ENCODE measurements at places on chromosomes 2 and 18.

DNA sequence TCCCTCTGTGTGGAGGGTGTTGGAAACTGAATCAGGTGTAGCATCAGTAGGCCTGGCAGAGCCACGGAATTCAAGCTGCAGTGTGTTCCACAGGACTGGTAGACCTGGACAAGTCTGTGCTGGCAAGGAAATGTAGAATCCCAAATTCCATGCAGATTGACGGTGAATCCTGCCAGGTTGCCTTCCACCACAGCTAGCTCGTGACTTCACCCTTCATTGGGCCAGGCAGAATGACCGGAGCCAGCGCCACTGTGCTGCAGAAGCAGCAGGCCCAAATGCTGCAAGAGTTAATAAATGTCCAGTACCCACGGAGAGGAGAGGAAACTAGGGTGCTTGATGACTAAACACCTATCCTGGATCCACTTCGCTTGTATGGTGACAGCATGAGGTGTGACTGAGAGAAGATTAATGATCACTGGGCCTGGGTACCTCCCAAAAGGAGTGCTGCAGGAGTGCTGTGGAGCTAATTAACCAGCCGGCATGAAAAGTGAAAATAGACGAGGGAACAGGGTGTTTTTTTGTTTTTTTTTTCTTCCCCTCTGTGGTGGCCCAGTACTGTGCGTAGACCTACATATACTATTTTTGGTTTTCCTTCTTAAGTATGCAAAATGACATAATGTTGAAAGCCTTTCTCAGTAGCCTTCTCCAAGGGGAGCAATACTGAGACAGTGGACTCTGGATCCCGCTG, 122.2 kb downstream of the TANC1 start:
- DNase-seq = no peak

GRCh38 chr2:3972377-3972776, 269.0 kb downstream of the DCDC2C start:
- DNase-seq = no peak

GRCh38 chr2:26892133-26892532, 44.2 kb downstream of the DPYSL5 start:
- no peak for DNase-seq

DNA sequence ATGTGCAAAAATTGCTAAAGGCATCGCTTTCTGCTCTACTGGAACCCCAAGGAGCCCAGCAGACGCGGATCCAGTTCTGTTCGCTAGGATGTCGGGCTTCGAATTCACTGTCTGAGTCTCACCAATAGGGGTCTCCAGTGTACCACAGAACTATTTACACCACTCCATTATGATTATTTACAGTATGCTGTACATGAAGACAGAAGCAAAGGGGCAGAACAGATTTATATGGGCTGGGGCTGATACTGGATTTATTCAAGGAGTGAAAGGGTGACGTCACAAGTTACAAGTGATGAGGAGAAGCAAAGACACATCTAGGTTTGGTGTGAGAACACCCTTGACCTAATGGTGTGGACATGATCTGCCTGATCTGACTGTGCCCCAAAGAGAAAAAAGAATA, 185.3 kb upstream of the ATP5MC3 start:
- no peak for DNase-seq

- no peak for DNase-seq
These were observed 32.1 kb downstream of the CRYGD start for GRCh38 chr2:208092093-208092832.

DNA sequence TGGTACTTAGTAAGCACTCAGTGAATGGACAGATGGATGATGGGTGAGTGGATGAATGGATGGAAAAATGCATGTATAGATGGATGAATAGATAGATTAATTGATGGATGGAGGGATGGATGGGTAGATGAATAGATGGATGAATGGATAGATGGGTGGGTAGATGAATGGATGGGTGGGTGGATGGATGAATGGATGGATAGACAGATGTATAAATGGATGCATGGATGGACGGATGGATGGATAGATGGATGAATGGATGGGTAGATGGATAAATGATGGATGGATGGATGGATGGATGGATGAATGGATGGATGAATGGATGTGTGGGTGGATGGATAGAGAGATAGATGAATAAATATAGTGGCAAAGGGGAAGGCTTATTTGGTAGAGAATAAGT, 83.6 kb downstream of the ACOXL start:
- DNase-seq = no peak

GRCh38 chr2:28269019-28269784, 123.5 kb upstream of the FOSL2 start:
- DNase-seq = no peak

- no peak for DNase-seq
These were observed 48.0 kb upstream of the TGIF1 start for GRCh38 chr18:3401669-3402620.

DNA sequence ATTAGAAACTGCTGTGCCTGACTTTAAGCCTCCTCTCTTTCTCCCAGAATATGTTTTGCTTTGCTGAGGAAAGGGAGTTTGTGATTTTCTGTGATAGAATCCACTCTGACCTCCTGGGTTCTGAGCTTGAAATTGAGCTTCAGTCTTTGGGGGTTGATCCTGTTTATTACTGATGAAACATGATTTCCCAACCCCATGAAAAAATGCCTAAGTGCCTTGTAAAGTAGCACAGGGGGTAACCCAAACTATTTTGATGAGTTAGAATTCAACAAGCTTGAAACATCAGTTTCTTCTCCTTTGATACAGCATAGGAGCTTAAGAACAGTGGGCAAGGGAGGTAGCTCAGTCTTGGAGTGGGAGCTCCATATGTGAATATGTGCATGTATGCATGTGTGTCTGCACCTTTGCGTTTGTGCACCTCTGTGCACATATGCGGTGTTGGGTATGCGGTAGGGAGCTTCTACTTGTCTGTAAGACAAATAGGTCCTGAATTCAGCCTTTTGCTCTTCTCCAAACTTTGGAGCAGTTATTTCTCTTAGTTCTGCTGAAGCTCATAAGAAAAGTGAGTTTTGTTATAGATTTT, 364.6 kb downstream of the OSR1 start:
- DNase-seq = no peak

DNA sequence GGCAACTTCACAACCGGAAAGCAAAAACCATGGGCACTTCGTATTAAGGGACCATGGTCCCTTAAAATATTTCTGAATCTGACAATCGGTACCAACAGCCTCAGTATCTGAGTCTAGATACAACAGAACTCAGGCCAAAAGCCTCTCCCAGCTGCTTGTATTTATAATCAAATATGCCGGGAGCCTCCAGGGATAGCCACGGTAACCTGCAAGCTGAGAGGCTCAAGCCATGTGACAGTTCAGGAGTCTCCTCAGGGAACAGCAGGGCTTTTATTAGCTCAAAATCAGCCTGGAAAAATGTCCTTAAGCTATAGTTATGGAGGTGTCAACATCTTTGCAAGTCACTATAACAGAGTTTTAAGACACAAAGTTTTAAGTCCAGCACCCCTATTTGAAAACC, 352.8 kb upstream of the GYPC start:
- no peak for DNase-seq

- DNase-seq = no peak
These were observed 174.8 kb downstream of the PRPF40A start for GRCh38 chr2:152542337-152542994.

GRCh38 chr2:97654791-97655190, 8.9 kb downstream of the COX5B start:
- no peak for DNase-seq

DNA sequence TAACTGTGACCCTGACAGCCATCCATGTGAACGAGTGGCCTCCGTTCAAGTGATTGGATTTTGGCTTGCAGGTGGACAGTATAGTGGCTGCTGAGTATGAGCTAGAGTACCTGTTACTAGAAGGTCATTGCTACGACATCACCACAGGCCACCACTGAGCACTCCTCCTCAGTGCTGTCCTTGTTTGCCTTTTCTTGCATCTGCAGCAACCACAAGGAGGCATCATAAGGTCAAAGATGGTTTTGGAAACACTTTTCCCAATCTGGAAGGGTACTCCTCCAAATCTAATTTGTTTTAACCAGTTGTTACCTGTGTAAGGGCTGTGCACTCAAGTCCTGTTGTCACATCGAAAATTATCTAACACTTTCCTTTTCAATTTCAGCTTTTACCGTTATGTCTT, 81.2 kb downstream of the UGGT1 start:
- DNase-seq = no peak

GRCh38 chr2:69943000-69943842, 18.2 kb downstream of the ASPRV1 start:
- no peak for DNase-seq

DNA sequence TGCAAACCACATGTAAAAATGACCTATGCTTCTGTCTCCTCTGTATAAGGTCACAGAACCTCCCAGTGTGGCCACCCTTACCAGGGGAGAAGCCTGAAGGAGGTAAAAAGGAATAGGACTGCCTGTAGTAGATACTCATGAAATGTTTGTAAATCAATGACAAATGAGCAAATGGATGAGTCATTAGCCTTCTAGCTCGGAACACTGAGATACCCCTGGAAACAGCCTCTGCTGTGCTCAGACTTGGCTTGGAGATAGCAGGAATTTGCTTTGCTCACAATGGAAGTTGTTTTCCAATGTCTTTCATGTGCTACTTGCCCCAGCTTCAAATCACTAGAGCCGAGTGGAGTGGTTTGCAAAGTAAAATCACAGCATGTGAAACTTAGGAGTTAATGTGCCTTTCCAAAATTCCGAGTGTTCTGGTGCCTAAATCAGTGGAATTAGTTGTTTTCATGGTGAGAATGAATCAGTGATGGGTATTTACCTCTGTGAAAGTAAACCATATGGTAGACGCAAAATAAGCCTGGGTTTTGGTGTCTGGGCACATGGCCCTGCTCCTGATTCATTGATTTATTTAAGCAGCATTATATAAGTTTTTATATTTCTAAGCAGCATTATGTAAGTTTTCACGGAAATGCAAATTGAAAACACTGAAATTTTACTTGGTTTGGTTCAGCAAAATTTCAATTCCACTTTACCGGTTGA, 154.0 kb upstream of the MAP3K20 start:
- DNase-seq = no peak

DNA sequence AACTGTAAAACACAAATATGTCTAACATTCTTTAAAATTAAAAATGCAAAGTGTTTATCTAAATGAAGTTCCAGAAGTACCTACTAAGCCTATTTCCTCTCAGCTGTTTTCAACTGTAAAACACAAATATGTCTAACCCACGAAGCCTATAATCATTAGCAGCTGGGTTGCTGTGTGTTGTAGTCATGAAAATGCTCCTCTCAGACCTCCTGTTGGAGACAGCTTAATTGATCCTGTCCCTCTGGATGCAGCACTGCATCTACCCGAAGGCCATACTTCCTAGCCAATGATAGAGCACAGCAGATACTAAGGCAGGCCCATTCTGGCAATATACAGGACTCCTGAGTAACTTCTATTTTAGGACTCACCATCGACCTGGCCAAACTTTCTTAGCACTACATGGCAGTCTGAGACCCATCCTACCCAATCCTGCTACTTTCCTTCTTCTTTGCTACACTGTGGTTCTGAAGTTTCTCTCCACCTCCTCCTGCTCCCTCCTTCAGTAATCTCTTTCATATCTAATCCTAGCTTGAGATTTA, 92.5 kb upstream of the RBBP8 start:
- no peak for DNase-seq

DNA sequence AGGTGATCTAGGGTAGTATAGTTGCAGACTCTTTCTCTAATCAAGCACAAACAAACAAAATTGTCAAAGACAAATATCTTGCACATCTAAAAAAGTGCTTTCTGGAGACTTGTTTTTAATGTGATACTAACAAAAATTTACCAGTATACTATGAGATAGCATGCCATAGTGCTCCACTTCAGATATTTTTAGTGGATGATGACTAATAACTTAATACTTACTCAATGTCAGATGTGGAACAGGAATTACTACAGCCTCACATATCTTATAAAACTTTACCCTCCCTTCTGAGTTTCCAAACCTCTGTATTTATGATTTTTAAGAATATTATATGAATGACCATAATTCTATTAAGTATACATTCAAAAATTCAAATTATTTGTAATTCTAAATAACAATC, 1162.0 kb upstream of the SLC39A10 start:
- DNase-seq = no peak

DNA sequence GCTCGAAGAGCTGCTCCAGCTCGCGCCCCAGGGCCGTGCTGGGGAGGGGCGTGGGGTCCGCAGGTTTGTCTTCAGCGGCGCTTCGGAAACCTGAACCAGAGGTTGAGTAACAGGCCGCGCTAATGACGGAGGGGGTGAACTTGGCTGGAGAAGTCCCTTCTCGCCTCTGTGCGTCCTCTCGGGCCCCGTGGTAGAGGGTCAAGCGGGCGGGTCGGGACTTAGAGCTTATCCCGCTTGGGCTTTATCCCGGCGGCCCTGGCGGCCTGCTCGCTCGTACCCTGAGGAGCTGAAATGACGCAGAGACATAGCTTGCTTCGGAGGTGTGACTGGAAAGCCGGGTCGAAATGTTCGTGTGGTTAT, 479 bp downstream of the RNMT start:
- peak; percentile 8 for DNase-seq

GRCh38 chr2:170928036-170928823, 823 bp upstream of the GORASP2 start:
- no peak for DNase-seq

DNA sequence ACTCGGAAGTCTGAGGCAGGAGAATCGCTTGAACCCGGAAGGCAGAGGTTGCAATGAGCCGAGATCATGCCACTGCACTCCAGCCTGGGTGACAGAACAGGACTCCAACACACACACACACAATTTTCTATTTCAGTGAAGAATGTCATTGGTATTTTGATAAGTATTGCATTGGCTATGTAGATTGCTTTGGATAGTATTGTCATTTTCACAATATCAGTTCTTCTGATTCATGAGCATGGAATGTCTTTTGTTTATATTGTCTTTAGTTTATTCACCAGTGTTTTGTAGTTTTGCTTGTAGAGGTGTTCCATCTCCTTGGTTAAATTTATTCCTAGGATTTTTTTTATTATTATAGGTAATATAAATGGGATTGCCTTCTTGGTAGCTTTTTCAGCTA, 693.4 kb upstream of the SYT4 start:
- DNase-seq = no peak

- DNase-seq = no peak
These were observed 22.6 kb downstream of the ZNF236 start for GRCh38 chr18:76844742-76845477.

DNA sequence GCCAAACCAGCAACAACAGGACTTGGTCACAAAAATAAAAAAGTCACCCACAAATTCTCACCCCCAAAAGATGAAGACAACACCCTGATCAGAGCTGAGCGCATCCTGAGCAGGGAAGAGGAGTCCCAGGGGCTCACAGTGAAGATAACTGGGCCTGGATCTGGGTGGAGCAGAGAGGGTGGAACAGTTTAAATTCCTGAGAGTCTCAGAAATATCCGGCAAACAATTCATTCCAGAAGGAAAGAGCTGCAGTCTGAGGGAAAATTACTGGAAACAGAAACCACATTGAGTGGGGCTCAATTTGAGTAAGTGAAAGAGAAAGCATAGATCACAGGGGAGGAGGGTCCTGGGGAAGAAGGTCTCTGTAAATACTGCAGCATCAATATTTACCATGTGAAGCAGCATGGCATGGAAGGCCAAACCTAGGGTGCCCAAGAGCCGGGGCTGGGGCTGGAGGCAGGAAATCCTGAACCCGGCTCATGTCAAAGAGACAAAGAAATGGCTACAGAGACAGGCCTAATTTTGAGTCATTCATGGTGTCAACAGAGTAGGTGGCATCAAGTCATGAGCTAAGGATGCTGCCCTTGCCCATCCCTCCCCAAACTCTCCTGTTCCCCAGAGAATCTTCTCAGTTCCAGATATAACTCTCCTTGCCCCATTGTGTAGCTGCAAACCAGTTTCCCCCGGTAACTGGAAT, 61.4 kb upstream of the ZBTB7C start:
- DNase-seq = no peak
